ENCODE measurements at places on chromosomes 4 and X. TPM values are rescaled to one million over a fixed set of nuclear protein-coding genes. Genes with fewer than 3 reads are reported as not detected.

Gene SMIM14
- polyA plus RNA-seq, result 2.3 TPM

GRCh38 chr4:110998320-110998719 is 375.4 kb upstream of the PITX2 start:
- DNase-seq, result no peak

- peak; percentile 95 for DNase-seq
Observed at GRCh38 chr4:13544606-13545393, 492 bp upstream of the NKX3-2 start.

DNA sequence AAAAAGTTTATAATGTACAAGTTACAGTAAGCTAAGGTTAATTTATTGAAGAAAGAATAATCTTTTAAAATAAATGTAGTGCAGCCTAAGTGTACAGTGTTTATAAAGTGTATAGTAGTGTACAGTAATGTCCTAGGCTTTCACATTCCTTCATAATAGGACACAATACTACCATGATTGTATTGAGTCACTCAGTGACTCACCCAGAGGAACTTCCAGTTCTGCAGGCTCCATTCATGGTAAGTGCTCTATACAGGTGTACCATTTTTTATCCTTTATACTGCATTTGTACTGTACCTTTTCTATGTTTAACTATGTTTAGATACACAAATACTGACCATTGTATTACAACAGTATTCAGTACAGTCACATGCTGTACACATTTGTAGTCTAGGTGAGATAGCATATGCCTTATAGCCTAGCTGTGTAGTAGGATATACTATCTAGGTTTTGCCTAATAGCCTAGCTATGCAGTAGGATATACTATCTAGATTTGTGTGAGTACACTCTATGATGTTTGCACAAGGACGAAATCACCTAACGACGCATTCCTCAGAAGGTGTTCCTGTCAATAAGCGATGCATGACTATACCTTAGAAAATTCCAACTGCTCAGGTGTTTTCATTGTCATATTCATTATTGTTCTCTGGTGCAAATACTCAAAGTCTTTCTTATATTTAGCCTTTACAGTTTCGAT is 5.5 kb upstream of the TMEM255A start:
- no peak for DNase-seq

DNA sequence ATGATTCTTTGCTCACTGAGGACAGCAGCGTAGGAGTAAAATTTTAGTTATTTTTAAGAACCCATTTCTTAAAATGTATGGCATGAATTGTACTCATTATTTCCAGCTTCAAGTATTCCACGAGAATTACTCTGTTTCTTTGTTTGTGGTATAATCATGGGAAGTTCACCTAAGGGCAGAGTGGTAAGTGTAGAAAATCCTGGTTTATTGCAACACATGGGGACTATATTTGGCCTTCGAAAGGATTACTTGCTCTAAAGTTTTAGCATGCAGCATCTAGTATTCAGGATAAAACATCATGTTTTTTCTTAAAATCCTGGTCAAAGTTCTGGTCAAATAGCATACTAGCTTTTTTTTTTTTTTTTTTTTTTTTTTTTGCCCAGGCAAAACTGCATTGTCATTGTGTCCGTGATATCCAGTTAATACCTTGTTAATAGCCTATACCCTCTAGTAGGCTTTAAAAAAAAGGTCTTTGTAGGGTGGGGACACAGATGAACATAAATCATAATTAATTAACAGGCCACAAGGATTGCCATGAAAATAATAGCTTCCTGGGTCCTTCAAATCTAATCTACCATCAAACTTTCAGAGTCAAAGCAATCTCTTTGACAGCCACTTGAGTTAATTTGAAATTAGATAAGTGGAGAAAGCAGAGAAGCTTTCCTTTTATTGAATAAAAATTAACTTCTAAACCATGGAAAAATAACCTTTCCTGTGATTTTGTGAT is 44.6 kb upstream of the VEGFC start:
- no peak for DNase-seq
